H1 (cell line): ENCODE measurements at places on chromosomes 1 and 21.

DNA sequence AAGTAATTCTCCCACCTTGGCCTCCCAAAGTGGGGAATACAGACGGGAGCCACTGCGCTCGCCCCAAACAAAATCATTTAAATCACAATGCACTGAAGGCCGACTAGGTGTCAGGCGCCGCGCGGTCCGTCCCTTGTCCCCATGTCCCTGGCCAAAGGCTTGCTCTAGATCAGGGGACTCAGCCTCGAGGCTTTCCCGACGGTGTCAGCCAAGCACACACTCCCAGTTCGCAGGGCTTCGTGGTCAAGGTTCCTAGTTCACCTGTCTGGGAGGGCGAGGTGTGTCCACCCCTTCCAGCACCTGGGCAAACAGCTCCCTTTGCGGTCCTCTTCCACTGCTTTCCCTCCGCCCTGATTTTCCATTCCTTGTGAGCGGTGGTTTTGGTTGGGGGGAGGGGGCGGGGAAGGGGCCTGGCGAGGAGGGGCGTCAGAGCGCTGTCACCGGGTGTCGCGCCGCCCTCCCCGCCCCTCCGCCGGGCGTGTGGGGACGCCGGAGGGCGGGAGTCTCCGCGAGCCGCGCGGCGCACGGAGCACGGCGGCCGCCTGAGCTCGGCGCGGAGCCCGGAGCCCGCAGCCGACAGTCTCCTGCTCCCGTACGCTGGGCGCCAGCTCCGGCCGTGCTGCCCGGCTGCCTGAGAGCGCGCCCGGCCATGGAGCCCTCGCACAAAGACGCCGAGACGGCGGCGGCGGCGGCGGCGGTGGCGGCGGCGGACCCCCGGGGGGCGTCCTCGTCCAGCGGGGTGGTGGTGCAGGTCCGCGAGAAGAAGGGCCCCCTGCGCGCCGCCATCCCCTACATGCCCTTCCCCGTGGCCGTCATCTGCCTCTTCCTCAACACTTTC lies at the start of gene STUM:
TSS of gene STUM (plus strand) at position 509 of the 838 bp plus-strand sequence. CDS start at position 650, 141 bp downstream.
- peak; percentile 74 for DNase-seq

- DNase-seq, result no peak
Observed at GRCh38 chr1:162973381-162973795, 95.8 kb upstream of the RGS4 start.

DNA sequence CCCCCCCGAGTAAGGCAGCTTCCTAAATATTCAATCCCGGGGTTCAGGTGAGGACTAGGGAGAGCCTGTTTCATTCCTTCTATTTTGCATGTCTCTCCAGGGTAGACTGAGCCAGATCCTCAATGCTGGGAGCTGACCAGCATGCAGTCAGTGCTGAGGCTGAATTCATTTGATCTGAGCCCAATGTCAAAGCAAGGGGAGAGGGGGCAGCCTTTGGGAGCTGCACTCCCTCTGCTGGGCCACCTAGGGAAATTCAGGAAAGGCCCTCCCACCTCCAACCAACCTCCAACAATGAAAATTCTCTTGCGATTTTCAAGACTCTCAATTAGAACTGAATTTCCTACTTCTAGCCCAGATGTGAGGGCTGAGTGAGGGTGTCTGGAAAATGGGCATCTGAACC lies 371.2 kb downstream of the NPHP4 start:
- DNase-seq, result peak; percentile 50

DNA sequence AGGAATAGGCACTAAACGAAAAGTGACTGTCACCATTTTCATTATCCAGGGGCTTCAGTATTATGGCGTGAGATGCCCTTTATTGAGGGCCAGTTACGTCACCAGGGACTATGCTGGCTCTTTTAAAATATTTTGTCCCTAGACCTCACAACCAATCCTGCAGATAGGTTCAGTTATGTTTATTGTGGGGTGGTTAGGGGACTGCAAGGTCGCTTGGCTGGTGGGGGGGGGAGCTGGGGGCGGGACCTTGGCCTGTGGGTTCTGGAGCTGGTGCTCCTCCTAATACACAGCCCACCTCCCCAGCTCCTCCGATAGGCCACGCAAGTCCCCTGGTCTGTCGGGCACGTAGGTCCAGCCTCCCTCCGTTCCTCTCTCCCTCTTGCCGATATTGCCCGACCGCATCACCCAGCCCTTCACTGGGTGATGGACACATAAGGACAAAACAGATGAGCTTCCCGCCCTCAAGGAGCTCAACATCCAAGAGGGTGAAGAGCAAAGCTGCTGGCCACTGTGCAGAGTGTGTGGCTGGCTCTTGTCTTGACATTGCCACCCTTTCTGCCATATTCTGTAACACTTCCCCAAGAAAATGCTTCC lies 271.8 kb downstream of the MATN1 start:
- peak; percentile 20 for DNase-seq

GRCh38 chr1:222382171-222382570 lies 165.7 kb downstream of the HHIPL2 start:
- DNase-seq, result no peak

DNA sequence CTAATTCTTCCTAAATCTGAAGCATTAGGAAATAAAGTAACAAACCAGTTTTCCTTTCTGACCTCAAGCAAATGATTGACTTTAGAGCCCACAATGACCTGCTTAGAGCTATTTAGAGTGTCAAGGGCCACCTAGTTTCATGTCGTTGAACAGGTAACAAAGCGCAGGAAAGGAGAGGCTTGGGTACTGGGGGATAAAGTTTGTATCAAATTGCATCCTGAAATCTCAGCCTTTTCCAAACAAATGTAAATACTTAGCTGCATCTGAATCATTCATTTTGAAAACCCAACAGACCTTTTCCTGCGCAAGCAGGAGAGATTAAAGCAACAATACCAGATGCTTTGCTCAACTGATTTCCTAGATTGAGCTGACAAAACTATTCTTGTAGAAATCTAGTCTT lies 121.2 kb downstream of the NRIP1 start:
- DNase-seq, result no peak

DNA sequence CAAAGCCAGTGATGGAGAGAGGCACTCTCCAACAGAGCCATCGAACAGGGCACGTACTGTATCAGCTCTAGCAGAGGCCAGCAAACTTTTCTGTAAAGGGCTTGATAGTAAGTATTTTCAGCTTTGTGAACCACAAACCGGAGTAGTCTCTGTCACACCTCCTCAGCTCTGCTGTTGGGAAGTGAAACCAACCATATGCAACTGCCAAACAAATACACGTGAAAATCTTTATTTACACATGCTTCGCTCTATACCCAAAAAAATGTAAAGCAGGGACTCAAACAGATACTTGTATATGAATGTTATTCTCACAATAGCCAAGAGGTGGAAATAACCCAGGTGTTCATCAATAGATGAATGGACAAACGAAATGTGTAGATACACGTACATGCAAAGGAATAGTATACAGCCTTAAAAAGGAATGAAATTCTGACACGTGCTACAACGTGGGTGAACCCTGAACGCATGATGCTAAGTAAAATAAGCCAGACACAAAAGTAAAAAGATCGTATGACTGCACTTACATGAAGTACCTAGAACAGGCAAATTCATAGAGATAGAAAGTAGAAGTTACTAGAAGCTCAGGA lies 39.0 kb downstream of the SETD4 start:
- DNase-seq, result no peak

GRCh38 chr21:41901099-41901498 lies 22.0 kb upstream of the PRDM15 start:
- DNase-seq, result no peak

DNA sequence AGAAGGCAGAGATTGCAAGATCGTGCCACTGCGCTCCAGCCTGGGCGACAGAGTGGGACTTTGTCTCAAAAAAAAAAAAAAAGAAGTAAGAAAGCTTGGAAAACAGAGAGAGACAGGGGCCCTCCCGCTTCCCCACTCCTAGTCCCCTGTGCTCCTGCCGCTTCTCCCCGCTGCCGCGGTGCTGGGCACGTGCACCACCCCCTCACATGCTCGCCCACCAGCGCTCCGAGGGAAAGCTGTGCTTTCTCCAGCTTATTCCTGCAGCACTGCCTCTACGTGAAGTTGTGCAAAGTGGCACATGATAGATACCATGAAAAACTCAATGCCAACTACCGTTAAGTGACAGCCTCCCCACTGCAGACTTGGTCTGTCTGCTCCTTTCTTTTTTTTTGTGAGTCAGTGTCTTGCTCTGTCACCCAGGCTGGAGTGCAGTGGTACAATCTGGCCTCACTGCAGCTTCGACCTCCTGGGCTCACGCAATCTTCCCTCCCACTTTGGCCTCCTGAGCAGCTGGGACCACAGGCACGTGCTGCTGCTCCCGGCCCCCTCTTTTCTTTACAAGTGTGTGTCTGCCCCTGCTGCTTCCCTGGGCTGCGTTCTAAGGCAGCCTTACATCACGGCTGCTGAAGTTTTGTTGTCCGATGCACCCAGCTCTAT lies 15.4 kb downstream of the SLX9 start:
- DNase-seq, result no peak

- DNase-seq, result no peak
Observed at GRCh38 chr1:67545364-67545763, 115.2 kb upstream of the SERBP1 start.

DNA sequence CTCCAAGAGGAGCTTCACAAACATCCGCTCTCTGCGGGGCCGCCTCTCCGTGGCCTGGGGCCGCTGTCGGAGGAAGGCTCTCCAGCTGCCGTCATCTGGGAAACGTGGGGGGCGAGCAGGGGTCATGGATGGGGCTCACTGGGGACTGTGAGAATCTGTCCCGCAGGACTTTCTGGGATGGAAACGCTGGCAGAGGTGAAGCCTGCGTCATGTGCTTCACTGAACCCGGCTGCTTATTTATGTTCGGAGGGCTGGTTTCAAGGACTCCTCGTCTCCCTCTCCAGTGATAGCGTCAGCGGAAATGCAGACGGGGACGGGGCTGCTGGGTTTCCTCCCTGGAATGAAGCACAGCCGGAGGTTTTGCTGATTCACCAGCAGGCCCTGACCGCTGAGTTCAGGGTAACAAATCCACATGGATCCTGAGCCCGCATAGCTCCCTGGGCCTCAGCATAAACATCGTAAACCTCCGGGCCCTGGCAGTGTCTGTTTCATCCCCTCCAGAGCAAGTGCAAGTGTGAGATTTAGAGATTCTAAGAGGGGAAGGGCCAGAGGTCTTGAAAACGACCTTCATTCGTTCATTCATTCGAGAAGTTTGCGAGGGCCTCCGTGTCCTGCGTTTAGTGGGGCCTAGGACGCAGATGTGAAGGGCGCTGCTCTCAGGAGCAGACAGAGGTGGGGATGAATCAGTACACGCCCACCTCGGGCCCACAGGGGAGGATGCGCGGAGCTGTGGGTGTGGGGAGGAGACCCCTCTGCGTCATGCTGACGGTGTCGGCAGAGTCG lies 7.0 kb upstream of the POFUT2 start:
- DNase-seq, result peak; percentile 62

GRCh38 chr1:9289090-9289534 lies 3.6 kb upstream of the SPSB1 start:
- peak; percentile 92 for DNase-seq

DNA sequence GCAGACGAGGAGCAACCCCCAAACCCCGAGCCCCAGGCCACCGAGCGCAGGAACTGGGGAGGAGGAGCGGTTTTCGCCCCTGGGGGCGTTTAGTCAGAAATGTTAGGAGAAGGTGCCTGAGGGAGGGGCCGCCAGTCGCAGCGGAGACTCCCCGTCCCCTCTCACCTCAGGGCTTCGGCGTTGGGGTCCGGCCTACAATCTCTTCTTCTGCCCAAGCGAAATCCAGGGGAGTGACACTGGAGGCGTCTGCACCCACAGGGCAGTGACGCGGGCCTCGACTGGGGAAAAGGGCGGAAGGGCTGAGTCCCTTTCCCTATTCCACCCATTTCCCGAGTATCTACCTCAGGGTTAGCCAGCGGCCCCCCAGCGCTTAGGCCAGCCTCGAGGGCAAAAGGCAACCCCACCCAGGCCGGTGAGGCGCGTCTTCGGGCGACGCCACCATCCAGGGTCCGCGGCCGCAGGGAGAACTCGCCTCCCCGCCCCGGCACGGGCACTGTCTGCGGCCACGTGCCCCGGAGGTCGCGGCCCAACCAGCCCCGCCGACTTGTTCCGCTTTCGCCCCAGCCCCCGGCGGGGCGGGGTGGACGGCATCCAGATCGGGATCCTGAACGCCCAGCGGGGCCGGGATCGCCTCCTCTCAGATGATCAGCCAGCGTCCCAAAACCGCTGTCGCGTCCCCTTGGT lies 118.7 kb upstream of the BARHL2 start:
- peak; percentile 80 for DNase-seq

DNA sequence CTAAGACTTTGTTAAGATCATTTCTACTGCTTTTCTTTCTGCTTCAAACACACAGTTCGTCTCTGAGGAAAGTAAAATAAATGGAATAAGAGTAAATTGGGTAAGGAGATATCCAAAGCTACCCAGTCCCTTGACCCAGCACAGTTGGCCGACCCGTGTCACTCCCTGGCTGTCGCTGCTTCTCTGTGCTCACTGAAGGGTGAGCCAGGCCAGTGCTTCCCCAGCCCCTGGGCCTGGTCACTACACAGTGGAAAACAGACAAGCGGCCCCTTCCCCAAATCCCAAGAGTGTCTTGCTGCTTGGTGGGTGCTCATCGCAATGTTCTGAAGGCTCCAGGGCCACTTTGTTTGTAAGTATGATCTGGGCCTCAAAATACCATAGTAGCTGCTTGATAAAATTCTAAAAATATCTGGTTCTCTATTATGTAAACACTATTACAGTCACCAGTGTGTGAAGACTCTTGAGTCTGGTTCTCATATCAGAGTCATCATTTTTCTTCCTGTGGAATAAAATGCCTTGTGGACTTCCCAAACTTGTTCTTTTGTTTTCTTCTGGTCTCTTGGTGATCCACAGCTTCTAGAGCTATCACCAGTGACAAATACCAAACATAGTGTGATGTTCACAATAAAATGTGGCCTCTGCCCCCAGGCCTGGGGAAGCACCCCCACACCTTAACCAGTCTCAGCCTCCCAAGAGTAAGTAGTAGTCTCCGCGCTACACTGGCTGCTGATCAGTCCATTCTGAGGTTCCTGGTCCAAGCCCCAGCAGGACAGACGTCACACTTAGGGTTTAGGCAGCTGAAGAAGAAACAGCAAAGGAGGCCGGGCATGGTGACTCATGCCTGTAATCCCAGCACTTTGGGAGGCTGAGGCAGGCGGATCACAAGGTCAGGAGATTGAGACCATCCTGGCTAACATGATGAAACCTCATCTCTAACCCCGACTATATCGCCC lies 106.2 kb downstream of the DHRS3 start:
- no peak for DNase-seq

DNA sequence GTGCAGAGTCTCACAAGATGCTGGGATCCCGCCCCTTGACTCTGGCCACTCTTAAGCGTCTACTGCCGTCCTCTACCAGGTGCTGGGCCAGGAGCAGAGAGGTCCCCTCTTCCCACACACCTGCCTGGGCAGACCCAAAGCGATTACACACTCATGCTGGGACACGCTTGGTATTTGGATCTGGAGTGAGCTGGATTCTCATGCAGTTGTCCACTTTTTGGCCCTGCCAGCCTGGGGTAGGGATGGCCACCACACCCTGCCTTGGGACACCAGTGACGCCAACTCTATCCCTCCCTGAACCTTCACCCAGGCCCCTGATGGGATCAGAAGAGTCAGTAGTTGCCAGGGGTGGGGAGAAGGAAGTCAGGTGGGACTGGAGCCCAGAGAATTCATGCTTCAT lies 28.6 kb downstream of the ITPKB start:
- no peak for DNase-seq

GRCh38 chr1:230381585-230381984 lies 44.5 kb downstream of the PGBD5 start:
- no peak for DNase-seq
